ENCODE measurements at places on chromosomes 5 and 9. TPM values are rescaled to one million over a fixed set of nuclear protein-coding genes. Genes with fewer than 3 reads are reported as not detected.
A peak's percentile ranks its signal among the peaks of the same experiment; 100 is the strongest.

DNA sequence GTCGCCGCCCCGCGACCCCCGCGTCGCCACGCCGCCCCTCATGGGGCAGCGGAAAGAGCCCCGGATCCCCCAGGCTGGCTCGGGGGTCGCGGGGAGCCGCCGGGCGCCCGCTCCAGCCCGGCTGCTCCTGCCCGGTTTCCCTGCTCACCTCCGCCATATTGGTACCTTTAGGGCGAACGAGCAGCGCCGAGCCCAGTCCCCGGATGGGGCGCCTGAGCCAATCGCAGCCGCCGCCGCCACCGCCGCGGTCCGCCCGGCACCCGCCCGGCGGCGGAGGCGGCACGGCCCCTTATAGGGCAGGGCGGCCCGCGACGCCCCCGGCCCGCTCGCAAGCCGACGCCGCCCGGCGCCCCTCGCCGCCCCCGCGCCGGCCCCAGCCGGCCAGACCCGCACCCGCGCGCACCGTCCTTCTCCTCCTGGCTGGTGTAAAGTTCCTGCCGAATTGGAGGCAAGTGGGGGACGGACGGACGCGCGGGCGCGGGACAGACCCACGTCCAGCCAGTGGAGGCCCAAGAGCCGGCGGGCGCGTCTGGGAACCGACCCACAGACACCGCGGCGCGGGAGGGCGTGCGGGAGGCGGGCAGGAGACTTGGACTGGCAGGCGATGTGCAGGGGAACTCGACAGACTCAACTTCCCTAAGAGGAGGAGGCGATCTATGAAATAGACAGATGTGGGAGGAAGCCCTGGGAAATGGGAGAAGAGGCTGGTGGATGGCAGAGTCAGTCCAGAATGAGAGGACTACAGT lies at the start of gene MIER3:
Gene MIER3 (minus strand): TSS at position 178 of the 746 bp plus-strand sequence. CDS start 21 bp downstream, at position 157.
- no peak for DNase-seq

- DNase-seq = no peak
Measured at GRCh38 chr5:174317256-174317894, 271.9 kb downstream of the NSG2 start.

DNA sequence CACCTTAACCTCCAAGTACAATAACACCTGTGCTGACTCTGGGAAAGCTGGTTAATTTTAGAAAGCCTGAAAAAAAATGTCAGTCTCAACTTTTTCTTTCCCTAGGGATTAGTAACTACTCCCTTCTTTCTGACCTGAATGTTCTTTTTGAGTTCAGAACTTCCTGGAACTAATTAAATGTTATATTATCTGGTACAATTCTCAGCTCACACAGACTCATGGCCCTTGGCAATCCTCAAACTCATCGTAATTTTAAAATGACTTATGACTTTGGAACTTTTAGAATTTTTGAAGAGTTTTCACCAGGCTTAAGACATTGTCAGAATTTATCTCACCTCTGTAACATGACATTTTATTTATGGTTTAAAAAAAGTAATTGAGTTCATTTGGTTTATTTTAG lies 315.0 kb downstream of the FER start:
- no peak for DNase-seq

- peak; percentile 11 for DNase-seq
Measured at GRCh38 chr9:35102465-35102768, 514 bp downstream of the STOML2 start.

The EQTN gene
- 0.27 TPM for total RNA-seq

Measured in foreskin keratinocyte (primary cell).